ENCODE measurements at places on chromosomes 5 and 9.

DNA sequence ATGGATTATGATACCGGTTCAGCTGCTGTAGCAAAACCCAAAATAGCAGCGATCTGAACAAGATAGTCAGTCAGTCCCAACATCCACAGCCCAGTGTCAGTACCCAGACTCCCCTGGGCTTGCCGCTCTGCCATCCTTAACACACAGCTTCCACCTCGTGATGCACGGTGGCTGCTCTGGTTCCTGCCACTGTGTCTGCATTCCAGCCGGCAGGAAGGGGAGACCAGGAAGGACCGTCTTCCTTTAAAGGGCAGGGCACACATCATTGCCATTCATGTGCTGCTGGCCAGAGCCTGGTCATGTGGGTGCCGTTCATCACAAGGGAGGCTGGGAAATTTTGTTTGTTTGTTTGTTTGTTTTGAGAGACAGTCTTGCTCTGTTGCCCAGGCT is 131.0 kb upstream of the IER5L start:
- no peak for DNase-seq

DNA sequence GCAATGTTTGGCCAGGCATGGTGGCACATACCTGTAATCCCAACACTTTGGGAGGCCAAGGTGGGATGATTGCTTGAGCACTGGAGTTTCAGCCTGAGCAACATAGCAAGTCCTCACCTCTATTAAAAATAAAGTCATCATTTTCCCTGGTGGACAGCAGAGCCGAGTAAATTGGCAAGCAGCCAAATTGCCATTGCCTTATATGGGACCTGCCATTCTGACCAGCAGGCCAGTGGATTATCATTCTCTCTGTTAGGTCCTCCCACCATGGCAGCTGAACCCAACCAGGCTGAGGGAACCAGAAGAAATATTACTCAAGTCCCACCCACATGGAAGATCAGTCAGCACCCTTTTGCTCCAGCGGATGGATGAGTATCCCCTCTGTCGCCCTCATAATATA is 1829.9 kb downstream of the EFNA5 start:
- no peak for DNase-seq

GRCh38 chr9:109488791-109489492 is 9.2 kb downstream of the PTPN3 start:
- no peak for DNase-seq

GRCh38 chr5:98891591-98891990 is 37.2 kb downstream of the CHD1 start:
- no peak for DNase-seq

DNA sequence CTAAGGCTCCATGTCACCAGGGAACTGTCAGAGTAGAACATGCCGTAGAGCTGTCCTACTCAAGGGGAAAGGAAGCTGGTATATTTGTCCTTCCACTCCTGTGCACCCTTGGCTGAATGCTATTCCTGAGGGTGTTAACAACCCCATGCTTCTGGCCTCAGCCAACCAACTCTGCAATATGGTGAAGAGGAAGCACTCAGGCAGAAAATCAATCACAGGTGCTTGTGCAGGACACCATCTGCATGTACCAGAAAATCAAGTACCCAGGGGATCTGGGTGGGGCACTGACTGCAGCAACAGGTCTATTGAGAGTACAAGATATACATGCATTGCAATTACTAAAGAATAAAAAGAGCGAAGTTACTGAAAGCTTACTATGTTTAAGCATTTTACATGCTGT is 51.4 kb upstream of the NEK6 start:
- no peak for DNase-seq

GRCh38 chr5:35319333-35320002 is 89.2 kb upstream of the PRLR start:
- DNase-seq: no peak

DNA sequence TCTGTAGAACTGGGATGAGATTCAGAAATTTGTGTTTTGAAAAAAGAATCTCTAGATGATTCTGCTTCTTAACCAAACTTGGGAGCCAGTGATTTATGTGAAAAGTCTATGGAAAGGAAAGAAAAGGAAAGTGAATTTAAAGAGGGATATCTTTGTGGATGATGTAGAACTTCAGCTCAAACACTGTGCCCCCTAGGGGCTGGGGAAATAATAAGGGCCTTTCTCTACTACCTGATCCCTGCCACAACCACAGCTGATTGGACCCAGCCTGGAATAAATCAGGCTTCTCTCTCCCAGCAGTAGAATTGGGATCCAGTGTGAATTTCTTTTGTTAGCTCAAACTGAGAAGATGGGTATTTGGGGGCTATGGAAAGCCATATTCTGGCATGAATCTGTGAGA is 155.0 kb downstream of the PRELID2 start:
- no peak for DNase-seq

Measured in AG04450 (cell line).